ENCODE measurements at places on chromosomes 11 and 22. TPM values are rescaled to one million over a fixed set of nuclear protein-coding genes. Genes with fewer than 3 reads are reported as not detected.

GRCh38 chr11:18367431-18367830 lies 26.9 kb upstream of the LDHA start:
- no peak for DNase-seq

- DNase-seq = no peak
These were observed 108.9 kb downstream of the KIRREL3 start for GRCh38 chr11:126891556-126892217.

DNA sequence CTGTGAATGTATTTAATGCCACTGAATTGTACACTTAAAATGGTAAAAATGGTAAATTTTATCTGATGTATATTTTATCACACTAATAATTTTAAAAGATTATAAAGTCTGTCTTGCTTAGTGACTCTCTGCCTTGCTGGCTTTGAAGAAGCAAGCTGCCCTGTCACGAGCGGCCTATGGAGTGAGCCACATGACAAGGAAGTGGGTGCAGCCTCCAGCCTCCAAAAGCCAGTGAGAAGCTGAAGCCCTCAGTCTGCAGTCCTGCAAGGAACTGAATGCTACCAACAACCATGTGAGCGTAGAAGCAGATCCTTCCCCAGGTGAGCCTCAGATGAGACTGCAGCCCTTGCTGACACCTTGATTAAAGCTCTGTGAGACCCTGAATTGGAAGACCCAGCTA lies 20.0 kb downstream of the C11orf24 start:
- no peak for DNase-seq

DNA sequence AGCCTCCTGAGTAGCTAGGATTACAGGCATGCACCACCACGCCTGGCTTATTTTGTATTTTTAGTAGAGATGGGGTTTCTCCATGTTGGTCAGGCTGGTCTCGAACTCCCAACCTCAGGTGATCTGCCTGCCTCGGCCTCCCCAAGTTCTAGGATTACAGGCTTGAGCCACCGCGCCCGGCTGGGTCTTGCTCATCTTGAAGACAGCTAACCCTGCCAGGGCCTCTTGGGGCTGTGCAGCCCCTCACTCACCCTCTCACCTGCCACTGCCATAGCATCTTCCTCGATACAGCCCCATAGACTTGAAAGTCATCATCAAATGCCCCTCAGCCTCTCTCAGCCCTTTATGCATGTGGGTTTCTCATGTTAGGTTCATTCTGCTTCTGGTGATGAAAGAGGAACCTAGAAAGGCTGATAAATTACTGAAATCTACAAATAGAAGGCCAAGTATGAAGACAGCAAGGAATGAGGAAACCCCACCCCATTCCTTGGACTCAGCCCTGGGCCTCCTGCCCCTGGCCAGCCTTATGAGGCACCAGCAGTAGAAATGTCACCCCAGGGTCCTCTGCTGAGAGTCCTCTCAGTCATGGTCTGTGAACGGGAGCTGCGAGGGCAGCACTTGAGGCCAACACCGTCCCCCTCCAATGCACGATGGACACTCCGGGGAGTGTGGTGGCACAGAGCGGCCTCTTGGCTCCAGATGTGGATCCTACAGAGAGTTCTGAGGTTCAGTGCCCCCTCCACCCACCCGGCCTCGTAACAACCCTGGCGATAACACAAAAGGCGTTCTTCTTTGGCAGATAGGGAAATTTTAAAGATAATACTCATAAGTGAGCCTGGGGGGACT lies 24.8 kb downstream of the SCGB1A1 start:
- no peak for DNase-seq

GRCh38 chr11:30454541-30454940 lies 131.6 kb downstream of the MPPED2 start:
- no peak for DNase-seq

- no peak for DNase-seq
These were observed 9.9 kb upstream of the EHD1 start for GRCh38 chr11:64888406-64888728.

DNA sequence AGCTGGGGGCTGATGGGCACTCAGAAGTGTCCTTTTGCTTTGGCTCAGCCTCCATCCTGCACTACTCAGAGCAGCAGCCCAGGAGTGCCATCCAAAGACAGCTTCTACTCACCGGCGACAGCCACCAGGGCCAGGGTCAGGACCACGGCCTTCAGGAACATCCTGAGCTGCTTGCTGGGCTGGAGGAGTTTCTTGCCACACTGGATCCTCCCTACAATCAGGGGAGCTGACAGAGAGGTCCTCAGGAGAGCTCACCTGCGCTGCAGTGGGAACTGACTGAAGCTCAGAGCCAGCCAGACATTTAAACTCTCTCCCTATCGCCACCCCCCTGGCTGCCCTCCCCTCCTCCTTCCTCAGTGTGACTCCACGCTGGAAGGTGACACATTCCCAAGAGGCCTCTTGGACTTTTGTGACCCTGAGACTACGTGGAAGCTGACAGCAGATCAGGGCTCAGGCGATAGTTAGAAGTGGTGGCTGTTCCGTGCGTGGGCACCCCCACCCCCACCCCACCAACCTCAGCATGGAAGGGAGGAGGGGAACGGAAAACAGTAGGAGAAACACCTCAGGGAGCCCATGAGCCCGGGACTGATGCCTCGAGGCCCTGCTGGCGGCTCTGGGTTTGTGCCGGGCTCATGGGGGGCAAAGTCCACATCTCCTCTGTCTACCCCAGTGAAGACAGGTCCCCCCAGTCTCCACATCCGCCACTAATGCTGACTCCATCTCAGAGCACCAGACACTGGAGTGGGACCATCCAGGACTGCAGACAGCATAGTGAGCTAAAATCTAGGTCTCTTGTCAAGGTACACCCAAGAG lies at the start of gene APOA4:
TSS of gene APOA4 (minus strand) at position 274 of the 813 bp plus-strand sequence. CDS start at position 161, 113 bp downstream.
- DNase-seq = no peak

DNA sequence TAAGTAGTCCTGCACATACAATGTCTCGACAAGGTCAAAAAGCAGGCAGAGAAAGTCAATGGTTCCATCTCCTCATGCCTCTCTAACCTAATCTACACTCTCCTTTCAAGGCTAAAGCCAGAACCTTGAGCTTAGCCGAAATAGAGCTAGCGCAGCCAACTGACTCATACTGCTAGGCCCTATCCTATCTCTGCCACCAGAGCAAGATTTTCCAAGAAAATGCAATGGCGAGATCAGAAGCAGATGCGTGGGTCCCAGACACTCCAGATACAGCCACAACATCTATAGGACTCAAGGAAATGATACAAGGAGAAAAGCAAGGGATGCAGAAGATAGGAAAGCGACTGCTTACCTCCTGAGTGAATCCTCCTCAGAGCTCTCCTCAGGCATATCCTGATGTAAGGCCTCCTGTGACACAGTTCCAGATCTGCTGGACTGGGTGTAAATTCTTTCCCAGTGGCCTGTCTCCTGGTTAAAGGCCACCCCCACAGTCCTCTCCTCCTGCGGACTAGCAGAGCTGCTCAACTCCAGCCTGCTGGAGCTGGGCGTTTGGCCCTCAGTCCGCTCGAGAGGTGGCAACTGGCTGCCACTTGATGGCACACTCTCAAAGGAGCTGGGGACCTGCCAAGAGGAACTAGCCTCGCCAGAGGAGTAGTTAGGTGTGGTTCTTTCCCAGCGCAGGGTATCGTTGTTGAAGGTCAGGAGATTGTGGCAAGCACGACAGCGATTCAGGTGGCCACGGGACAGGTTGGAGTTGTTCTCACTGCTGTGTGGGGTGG lies 52.0 kb downstream of the AMBRA1 start:
- DNase-seq = no peak

DNA sequence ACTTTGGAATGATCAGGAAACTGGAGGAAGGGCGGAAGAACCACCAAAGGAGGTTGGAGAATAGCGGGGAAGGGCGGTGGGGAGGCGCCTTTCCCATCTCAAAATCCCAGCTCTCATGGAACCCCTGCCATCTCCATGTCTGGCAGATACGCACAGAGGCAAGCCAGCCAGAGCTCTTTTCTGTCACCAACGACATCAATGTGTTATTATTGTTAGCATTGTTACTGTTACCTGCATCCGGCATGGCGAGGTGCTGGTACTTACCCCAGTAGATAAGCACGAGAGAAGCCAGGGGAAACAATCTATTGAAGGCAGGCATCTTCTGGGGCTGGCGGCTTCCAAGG lies 969 bp downstream of the SCN3B start:
- DNase-seq = no peak

DNA sequence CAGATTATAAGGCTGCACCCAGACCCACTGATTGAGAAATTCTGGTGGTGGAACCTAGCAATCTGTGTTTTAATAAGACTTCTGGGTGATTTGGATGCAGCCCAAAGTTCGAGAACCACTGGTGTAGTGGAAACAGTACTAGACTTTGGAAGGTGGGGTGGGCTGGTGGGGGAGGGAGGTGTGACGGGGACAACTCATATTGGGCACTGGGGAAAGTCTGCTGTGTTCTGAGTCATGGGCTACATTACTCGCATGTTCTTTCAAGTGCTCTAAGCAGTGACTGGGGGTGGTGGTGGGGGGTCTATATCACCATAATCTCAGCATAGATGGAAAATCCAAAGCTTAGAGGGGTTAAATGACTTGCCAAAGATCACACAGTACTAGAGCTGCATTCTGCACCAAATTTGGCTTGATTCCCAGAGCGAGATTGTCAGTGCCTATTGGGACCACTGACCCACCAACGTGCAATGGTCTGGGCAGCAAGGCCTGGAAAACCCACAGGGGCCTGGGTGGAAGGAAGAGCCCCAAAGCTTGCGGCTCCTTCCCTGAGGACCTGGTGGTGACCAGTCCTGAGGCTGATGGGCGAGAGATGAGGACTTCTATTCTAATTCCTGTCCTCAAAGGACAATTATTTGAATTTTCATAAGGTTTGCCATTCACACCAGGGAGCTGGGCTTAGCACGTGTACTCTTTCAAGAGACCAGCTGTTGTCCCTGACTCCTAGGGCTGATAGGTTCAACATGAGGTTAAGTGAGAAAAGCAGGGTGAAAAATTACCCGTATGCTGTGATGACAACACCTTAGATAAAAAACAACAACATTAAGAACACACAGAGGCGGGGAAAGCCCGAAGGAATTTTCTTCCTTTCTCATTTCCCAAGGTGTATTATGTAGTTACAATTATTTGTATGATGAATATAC lies 77.5 kb upstream of the NARS2 start:
- DNase-seq = no peak

GRCh38 chr11:75969626-75970308 lies 154.8 kb downstream of the UVRAG start:
- no peak for DNase-seq

- DNase-seq = no peak
These were observed 504 bp upstream of the ASCC2 start for GRCh38 chr22:29838599-29838956.

GRCh38 chr11:74723511-74723910 lies 7.7 kb downstream of the CHRDL2 start:
- DNase-seq = no peak

GRCh38 chr11:125720781-125721180 lies 25.3 kb upstream of the PATE1 start:
- no peak for DNase-seq

GRCh38 chr11:134356656-134357544 lies 25.1 kb downstream of the GLB1L2 start:
- peak; percentile 19 for DNase-seq

DNA sequence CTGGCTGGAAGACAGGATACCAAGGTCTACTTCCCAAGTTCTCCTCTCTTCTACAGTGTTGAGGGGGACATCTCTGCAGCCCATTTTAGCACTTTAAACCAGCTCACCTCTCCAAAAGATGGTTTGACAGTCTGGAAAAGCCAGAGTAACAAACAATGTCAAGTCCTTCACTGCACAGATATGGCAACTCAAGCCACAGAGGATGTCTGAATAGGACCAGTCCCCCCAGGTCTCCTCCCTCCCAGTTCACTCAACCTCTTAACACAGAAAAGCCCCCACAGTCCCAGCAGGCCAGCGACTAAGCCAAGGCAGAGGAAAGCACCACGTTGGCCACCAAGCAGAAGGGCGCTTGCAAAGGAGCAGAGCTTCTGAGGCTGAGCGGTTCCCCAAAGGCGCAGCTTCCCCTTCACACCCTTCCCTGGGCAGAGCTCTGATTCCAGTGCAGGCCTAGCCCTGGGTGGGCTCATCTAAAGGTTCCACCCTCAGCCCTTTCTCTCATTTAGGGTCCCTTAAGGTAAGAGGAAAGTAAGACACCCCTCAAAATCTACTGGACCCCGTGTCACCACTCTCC lies 62.7 kb downstream of the PAK1 start:
- DNase-seq = peak; percentile 28

- DNase-seq = no peak
These were observed 81.9 kb upstream of the RCN1 start for GRCh38 chr11:32008880-32009551.

GRCh38 chr11:23974051-23974450 lies 522.8 kb upstream of the LUZP2 start:
- DNase-seq = no peak

DNA sequence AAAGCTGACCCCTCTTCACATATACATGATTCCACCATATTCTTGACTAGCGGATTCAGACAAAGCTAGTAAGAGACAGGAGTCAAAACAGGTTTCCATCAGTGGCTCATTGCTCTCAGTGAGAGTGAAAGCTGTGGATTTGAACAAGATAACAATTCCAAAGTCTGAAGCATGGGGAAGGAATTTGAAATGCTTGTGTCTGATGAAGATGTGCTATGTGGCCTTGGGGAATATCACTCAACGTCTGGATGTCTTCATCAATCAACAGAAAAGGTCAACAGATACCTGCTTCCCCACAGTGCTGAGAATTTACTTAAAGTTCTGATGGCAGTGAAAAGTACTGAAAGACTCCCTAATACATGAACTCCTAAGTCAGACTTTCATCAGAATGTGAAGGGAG lies 46.9 kb upstream of the SESN3 start:
- no peak for DNase-seq

GRCh38 chr11:4060182-4060923 lies 34.2 kb upstream of the RRM1 start:
- no peak for DNase-seq

DNA sequence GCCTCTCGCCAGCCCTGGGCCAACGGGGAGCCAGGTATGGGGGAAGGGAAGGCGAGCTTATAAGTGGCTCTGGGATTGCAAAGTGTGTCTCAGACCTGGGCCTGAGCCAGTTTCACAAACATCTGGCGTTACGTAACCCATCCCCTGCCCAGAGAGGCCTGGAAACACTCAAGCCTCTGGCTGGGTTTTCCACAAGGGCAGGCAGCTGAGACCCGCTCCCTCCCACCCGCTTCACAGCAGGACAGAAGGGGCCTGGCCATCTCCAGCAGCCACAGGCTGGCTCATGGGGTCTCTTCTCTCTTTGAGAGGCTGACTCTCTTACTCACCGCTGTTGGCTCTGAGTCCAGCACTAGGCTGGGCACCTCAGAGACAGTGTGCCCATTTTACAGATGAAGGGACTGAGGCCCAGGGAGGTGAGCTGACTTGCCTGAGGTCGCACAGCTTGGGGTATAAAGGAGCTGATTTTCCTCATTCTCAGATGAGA lies 44.5 kb downstream of the TRIOBP start:
- DNase-seq = peak; percentile 95

GRCh38 chr22:45638834-45639746 lies 32.5 kb upstream of the ATXN10 start:
- no peak for DNase-seq

The TMEM121B gene
- polyA plus RNA-seq = 0.17 TPM

The TMEM45B gene
- polyA plus RNA-seq = not detected

The DTX4 gene
- polyA plus RNA-seq = 18.5 TPM

The ANGPTL5 gene
- polyA plus RNA-seq = 5.0 TPM

The NLRP6 gene
- 0.02 TPM for polyA plus RNA-seq

The PARVG gene
- polyA plus RNA-seq = 2.9 TPM

The STK33 gene
- 11.9 TPM for polyA plus RNA-seq

The NLRP14 gene
- polyA plus RNA-seq = 0.15 TPM

The MRGPRF gene
- polyA plus RNA-seq = 8.6 TPM

The YPEL4 gene
- polyA plus RNA-seq = 7.1 TPM

The MOGAT2 gene
- polyA plus RNA-seq = not detected

The ABCG4 gene
- 0.06 TPM for polyA plus RNA-seq

The TP53AIP1 gene
- not detected for polyA plus RNA-seq

The INS gene
- not detected for polyA plus RNA-seq

The SERPING1 gene
- polyA plus RNA-seq = 2,358 TPM

The MUC5AC gene
- polyA plus RNA-seq = not detected

The ACRV1 gene
- polyA plus RNA-seq = not detected

The CECR2 gene
- polyA plus RNA-seq = 1.1 TPM
